Endothelial cell (in vitro differentiated cells): ENCODE measurements at places on chromosomes 4 and X. TPM values are rescaled to one million over a fixed set of nuclear protein-coding genes. Genes with fewer than 3 reads are reported as not detected.

The APELA gene
- 0.85 TPM for total RNA-seq

The HSD17B13 gene
- total RNA-seq, result not detected

The EIF4E gene
- total RNA-seq, result 78.9 TPM

- no peaks in the 10 kb centered on the region for H3K4me1 ChIP-seq
- DNase-seq, result no peak
- peaks cover 3% of the 10 kb centered on the region for H3K36me3 ChIP-seq
- H3K27ac ChIP-seq, result no peak overlapping the region
- H3K4me3 ChIP-seq, result no peak overlapping the region
- peaks cover 5% of the 10 kb centered on the region for H3K27me3 ChIP-seq
Measured at GRCh38 chr4:1589098-1589497, 95.0 kb downstream of the FAM53A start.

DNA sequence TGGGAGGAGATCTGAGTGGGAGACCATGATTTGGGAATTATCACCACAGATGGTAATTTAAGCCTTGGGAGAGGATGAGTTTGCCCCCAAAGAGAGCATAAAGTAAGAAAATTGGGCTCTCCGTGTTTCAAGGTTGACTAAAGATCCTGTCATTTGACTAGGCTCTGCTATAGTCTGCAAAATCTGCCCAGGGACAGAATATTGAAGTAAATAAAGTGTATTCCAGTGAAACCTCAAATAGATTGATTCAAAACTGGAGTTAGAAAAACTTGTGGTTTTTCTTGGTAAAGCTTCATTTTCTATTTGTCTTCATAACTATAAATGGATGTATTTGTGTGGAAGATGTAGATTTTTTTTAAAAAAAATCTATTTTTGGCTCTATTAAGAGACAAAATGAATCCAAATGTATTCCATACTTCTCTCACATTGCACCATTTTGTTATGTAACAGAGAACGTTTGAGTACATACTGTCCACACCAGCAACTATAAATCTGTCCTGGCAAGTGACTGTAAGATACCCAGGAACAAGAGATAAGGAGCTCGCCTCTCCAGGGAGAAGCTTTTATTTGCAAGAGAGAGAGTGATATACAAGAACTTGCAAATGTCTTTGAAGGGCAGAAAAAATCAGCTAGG lies 170.2 kb downstream of the CBR4 start:
- H3K4me3 ChIP-seq, result no peak overlapping the region
- no peak overlapping the region for H3K27ac ChIP-seq
- no peaks in the 10 kb centered on the region for H3K27me3 ChIP-seq
- H3K36me3 ChIP-seq, result no peaks in the 10 kb centered on the region

- DNase-seq, result no peak
- H3K4me3 ChIP-seq, result no peak overlapping the region
- H3K4me1 ChIP-seq, result peaks cover 12% of the 10 kb centered on the region
- peaks cover 3% of the 10 kb centered on the region for H3K36me3 ChIP-seq
- H3K27ac ChIP-seq, result no peak overlapping the region
Measured at GRCh38 chr4:8553991-8554405, 26.2 kb upstream of the GPR78 start.

GRCh38 chr4:185283723-185284122 lies 74.3 kb downstream of the SNX25 start:
- H3K27me3 ChIP-seq, result no peaks in the 10 kb centered on the region
- DNase-seq, result no peak
- peaks cover 4% of the 10 kb centered on the region for H3K36me3 ChIP-seq

DNA sequence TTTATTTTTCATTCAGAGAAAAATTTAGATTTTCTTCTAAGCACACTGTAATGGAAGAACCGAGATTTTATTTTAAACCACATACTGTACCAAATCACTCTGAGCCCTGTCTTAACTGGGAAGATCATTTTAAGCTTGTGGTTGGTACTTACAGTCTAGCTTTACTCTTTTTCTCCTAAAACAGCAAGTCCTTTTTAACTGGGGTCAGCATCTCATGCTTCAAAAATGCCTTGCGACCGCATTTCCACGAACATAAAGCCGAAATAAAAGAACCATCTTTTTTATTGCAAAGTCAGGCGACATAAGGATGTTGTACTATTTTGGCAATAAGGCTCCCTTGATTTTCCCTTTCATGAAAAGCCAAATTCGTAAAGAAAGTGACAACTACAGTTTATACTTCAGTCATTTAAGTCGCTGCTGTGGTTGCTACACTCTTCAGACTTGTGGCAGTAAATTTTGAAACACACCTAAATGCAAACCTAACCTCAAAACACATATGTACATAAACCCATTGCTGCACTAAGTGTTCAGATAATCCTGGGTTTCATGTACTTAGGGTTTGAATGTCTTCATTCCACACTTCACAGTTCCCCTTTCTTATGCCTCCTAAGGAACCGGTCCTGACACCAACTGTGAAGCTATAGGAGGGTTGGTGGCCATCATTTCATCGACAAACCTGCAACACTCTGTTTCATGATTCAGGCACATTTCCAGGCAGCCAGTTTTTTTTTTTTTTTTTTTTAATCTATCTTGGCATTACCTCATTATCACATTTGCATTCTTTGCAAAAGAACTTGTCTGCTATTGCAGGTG lies 3.0 kb downstream of the STOX2 start:
- H3K36me3 ChIP-seq, result peaks cover 4% of the 10 kb centered on the region
- peaks cover 4% of the 10 kb centered on the region for H3K27me3 ChIP-seq
- no peak overlapping the region for H3K4me3 ChIP-seq
- no peak for DNase-seq
- H3K4me1 ChIP-seq, result peaks cover 11% of the 10 kb centered on the region

DNA sequence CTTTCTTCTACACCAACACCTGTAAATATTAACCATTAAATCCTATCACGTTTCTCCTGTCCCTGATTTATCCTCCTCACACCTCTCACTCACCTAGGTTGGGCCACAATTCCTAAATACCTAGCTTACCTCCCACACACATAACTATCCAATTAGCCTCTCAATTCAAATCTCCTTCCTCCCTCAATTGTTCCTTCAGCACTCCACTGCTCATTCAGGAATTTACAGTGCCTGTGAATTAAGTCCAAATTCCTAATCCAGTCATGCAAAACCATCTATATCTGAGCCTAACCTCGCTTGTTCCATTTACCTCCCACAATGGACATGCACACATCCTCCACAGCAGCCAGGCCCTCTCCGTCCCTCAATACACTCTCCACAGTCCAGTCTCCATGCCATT lies 17.5 kb downstream of the ANXA5 start:
- H3K4me1 ChIP-seq, result peaks cover 3% of the 10 kb centered on the region
- peaks cover 37% of the 10 kb centered on the region for H3K36me3 ChIP-seq
- H3K27ac ChIP-seq, result peak overlapping the region; percentile 4

DNA sequence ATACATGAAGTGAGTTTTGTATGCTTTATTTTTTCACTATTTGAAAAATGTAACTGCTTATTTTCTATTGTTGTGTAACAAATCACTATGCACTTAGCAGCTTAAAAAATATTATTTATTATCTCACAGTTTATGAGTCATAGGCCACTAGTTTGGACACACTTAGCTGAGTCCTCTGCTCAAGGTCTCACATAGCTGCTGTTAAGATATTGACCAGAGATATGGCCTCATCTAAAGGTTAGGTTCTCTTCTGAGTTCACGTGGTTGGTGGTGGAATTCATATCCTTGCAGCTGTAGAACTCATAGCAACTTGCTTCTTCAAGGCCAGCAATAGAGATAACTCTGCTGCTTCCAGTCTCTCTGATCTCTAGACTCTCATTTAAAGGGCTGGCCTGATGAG lies 534.4 kb downstream of the SPRY1 start:
- H3K4me1 ChIP-seq, result no peaks in the 10 kb centered on the region
- H3K27ac ChIP-seq, result no peak overlapping the region
- no peak overlapping the region for H3K4me3 ChIP-seq
- DNase-seq, result no peak
- no peaks in the 10 kb centered on the region for H3K36me3 ChIP-seq
- no peaks in the 10 kb centered on the region for H3K27me3 ChIP-seq

DNA sequence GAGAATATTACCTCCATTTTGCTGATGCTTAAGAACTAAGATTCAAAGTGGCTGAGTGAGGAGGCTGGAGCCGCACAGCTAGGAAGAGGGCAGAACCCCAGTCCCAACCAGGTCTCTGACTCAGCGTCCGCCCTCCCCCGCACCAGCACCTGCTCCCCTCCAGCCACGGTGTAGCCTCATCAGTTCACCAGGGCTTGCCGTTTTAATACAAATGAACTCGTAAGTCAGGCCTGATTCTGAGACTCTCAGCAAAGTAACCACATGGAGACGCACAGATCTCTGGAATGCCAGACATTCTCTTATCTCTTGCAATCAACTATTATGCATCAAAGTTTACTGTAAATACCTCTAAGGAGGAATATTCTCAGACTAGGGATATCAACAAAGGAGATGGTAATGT lies 52.4 kb downstream of the ENPP6 start:
- no peak overlapping the region for H3K4me3 ChIP-seq
- H3K4me1 ChIP-seq, result peaks cover 7% of the 10 kb centered on the region

DNA sequence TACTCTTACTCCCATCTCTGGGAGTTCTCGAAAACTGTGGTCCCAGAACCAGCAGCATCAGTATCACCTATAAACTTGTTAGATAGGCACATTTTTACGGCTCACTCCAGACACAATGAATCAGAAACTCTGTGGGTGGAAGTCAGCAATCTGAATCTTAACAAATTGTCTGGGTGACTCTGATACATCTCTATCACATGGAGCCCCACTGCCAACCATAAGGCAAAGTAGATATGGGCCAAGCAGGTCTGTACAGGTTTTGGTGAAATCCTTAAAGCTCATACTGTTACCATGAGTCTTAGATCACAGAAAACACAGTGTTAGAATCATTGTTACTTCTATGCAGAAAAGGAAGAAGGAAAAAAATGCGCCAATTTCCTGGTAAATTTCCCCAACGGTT lies 122.5 kb upstream of the HCCS start:
- no peak overlapping the region for H3K27ac ChIP-seq
- H3K27me3 ChIP-seq, result no peaks in the 10 kb centered on the region
- DNase-seq, result no peak
- no peak overlapping the region for H3K4me3 ChIP-seq
- H3K4me1 ChIP-seq, result no peaks in the 10 kb centered on the region

DNA sequence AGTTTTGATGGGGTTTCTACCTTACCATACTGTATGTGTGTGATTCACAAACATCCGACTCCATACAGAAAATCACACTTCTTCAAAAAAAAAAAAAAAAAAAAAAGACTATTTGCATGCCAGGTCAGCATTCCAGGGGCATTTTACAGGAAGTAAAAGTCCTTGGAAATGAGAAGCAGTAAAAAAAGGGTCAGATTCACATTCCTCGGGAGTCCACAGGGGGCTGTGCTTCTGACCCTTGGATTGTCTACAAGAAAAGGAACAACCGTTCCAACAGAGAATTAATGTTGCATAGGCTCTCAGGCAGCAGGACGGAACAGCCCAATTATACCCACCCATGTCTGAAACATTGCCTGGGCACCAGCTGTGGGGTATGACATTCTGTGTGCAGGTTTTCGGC lies 290.3 kb downstream of the LDB2 start:
- H3K4me3 ChIP-seq, result no peak overlapping the region
- H3K36me3 ChIP-seq, result peaks cover 4% of the 10 kb centered on the region
- no peak overlapping the region for H3K27ac ChIP-seq
- no peak for DNase-seq
- H3K27me3 ChIP-seq, result peaks cover 6% of the 10 kb centered on the region
